ENCODE measurements at places on chromosomes 5 and 9.

DNA sequence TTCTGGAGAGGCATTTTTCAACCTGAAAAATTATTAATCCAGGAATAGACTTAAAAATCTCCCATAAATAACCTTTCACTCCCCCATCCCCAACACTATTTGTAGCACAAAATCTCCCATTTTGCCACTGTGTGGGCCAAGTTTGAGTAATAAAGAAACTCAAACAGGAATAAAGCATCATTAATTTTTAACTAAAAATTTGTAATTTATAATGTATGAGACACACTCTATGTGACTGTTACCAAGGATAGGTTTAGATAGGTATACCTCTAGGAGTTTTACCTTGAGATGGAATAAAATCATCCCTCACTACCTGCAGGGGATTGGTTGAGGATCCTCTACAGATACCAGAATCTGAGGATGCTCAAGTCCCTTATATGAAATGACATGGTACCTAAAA lies 30.1 kb downstream of the CHD1 start:
- DNase-seq, result no peak

DNA sequence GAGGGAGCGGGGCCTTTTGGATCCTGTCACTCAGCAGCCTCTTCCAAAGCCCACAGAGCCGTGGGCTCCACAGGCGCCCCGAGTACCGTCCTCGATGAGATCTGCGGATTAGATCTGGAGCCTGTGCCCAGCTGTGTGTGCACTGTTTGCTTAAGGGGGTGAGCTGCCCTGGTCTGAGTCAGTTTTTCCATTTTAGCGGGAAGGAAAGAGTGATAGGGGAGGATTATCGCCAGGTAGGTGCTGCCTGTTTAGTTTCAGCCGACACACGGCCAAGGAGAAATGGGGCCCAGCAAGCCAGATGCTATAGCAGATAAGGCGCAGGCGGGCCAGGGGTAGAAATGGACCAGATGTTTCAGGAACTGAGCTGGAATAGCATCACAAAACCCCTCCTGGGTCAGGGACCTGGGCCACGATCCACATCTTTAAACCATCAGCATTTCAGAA lies 18.1 kb downstream of the COL5A1 start:
- no peak for DNase-seq

DNA sequence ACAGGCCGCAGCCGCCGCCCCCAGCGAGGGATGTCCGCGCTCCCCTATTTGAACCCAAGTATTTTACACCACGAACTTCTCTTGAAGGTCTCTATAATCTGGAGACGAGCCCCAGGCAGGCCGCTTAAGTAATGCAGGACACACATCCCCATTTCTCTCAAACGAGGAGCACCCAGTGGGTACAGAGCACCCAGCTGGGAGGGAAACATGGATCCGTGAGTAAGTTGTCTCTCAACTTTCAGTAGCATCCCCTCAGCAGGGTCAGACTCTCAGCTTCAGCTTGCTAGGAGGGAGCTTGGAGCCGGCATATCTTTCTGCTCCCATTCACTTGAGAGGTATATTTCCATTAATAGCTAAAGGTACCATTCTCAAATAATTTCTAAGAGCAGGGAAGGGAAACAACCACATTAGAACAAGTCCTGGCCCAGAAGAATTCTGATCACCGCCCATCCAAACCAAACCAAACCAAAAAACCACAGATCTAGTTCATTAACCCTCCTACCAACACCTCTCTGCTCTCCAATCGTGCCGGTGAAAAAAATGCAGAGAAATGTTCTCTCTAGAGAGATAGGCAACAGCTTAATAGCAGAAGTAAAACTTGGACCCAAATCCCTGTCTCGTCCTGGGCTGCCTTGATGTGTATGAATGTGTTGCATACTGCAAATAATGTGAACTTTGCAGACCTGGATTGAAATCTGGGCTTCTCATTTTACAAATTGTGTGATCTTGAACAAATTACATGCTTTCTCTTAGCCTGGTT lies 910 bp downstream of the TDRD7 start:
- DNase-seq, result peak; percentile 51

GRCh38 chr5:8848997-8849594 lies 696.8 kb downstream of the SEMA5A start:
- no peak for DNase-seq

GRCh38 chr5:176985516-176985915 lies 21.1 kb downstream of the UIMC1 start:
- DNase-seq, result no peak

DNA sequence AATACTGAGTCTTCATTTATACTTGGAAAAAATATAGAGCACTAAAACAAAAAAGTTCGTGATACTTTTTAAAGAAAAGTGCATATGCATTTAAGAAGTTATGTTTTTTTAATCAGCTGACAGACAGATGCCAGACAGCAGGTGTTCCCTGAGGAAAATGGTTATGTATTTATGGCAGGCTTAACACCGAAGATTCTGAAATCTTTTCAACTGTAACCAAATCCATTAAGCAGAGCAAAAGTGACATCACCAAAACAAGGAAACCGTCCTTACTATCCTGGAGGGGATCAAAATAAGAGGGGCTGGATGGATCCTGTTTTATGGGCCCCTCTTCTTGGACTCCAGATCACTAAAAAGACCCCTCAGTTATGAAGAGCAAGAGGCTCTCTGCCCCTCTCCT lies 404.9 kb upstream of the ADAMTS16 start:
- DNase-seq, result no peak
